Activated CD4-positive, alpha-beta T cell treated with anti-CD3 and anti-CD28 coated beads, Interleukin-2, amount 50 U/mL, for 1 hour (primary cell): ENCODE measurements at places on chromosomes 4 and X.

DNA sequence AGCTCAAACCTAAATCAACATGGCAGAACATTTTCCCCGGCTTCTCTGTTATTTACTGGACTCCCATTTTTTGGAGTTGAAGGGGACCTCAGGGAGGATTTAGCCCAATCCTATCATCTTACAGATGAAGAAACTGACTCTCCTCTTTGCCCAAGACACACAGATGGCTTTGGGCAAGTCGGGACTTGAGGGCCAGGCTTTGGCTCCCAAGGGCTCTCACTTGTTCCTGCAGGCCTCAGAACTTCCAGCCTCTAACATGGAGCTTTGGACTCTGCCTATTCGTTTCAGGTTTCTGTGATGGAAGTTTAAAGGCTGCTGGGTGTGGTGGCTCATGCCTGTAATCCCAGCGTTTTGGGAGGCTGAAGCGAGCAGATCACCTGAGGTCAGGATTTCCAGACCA is 59.5 kb downstream of the RHOH start:
- DNase-seq: no peak

GRCh38 chr4:13783800-13784411 is 156.4 kb upstream of the BOD1L1 start:
- no peak for DNase-seq

GRCh38 chr4:152454398-152455011 is 81.4 kb downstream of the FBXW7 start:
- DNase-seq: no peak

DNA sequence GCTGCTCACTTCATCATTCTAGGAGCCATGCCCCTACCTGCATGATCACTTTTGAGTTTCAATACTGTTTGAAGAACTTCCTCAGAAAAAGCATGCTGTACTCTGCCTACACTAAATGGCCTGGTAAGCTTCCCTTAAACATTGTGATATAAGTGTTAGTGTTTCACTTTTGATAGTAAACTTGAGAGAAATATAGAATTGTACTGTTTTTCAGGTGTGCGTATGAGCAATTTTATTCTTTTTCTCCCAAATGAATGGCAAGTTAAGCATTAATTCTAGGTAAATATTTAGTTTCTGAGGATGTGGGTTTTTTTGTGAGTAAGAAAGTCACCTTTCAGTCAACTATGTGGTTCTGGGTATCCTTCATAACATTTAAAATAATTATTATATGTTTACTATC is 484.5 kb downstream of the IL15 start:
- no peak for DNase-seq

- DNase-seq: no peak
Observed at GRCh38 chrX:101206471-101206870, 13.1 kb upstream of the DRP2 start.

DNA sequence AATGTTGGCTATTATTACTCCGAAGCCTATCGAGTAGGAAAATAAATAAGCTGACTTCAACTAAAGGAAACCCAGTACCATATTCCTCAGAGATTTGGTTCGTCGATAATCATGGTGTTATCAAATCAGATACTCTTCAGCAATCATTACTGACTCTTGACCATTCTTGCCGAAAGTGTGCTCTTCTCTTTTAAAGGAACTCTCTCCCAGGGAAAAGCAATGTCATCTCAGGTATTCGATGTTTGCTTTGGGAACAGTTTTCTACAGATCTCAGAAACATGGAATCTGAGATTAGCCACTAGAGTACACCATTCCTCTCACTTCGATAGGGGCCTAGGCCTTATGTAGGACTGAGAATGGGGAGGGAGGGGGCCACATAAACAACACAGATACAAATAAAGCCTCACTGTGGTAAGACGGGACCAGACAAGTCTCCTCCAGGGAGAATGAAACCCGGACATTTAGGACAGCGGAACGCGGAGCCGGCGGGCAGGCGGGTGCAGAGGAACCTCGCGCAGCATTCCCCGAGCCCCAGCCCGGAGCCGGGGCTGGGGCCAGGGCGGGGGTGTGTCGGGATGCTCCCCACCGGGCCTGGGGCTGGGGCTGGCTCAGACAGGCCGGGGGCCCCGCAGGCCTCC is 581 bp downstream of the DNAJB14 start:
- DNase-seq: peak; percentile 17

GRCh38 chr4:38955957-38956356 is 76.3 kb downstream of the TMEM156 start:
- DNase-seq: no peak

GRCh38 chrX:124433186-124433585 is 86.8 kb downstream of the SH2D1A start:
- DNase-seq: no peak

GRCh38 chr4:147723326-147723725 is 8.6 kb upstream of the ARHGAP10 start:
- no peak for DNase-seq

- DNase-seq: no peak
Observed at GRCh38 chr4:42104521-42104920, 47.9 kb downstream of the BEND4 start.

DNA sequence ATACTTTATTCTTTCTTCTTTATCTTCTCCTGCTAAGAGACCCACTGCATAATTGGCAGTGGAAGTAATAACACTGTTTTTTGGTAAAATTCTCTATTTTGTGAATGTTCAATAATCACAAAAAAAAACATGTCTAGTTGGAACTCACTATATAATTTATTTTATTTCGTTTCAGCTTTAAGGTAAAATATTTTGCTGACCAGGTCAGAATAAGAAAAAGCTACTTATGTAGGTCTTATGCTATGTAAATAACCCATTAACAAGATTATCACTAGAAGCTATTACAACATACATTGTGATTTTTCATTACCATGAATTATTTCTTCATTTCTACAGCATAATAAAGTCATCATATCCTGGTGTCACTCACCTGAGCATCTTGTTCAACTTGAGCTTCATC is 19.3 kb downstream of the ANXA5 start:
- no peak for DNase-seq

- no peak for DNase-seq
Observed at GRCh38 chr4:174279433-174280155, 3.9 kb downstream of the FBXO8 start.

- no peak for DNase-seq
Observed at GRCh38 chr4:138404251-138404650, 162.1 kb upstream of the SLC7A11 start.

- DNase-seq: no peak
Observed at GRCh38 chrX:94041881-94042280, 367.9 kb downstream of the FAM133A start.

- no peak for DNase-seq
Observed at GRCh38 chr4:3788366-3788660, 22.1 kb downstream of the ADRA2C start.

- no peak for DNase-seq
Observed at GRCh38 chr4:185513489-185514181, 21.7 kb downstream of the PDLIM3 start.

- DNase-seq: no peak
Observed at GRCh38 chrX:130933358-130933757, 30.3 kb upstream of the ENOX2 start.

GRCh38 chr4:48596336-48596735 is 106.3 kb downstream of the ZAR1 start:
- no peak for DNase-seq

DNA sequence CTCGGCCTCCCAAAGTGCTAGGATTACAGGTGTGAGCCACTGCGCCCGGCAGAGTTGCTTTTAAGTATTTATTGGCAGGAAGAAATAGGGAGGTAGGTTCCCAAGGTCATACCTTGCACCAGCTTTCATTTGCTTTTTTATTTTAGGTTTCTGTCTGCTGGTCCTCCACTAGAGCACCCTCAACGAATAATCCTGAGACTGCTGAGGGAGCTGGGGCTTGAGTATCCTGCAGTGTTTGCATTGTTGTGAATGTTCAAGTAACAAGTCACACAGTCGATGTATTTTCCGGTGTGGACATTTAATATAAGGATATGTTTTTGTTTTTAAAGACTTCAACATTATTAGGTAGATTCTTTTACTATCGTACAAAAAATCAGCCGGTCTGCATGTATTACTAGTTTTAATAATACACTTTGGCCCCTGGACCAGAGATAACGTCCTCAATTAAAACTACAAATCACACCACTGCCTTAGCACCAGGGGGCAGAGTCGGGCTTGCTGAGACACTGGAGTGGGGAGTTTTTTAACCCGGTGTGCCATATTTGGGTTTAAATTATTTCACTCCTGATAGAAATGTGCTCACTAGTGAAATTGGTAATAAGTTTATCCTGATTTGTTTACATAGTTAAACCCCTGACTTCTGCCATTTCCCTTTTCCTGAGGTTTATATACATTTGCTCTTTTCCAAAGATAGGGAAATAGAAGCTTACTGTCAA is 11.6 kb downstream of the SMIM20 start:
- DNase-seq: peak; percentile 7

GRCh38 chr4:86448871-86449270 is 89.0 kb upstream of the MAPK10 start:
- DNase-seq: no peak

- DNase-seq: no peak
Observed at GRCh38 chr4:3419836-3420605, 21.7 kb upstream of the HGFAC start.

GRCh38 chrX:70774223-70774622 is 134.3 kb downstream of the TEX11 start:
- no peak for DNase-seq

DNA sequence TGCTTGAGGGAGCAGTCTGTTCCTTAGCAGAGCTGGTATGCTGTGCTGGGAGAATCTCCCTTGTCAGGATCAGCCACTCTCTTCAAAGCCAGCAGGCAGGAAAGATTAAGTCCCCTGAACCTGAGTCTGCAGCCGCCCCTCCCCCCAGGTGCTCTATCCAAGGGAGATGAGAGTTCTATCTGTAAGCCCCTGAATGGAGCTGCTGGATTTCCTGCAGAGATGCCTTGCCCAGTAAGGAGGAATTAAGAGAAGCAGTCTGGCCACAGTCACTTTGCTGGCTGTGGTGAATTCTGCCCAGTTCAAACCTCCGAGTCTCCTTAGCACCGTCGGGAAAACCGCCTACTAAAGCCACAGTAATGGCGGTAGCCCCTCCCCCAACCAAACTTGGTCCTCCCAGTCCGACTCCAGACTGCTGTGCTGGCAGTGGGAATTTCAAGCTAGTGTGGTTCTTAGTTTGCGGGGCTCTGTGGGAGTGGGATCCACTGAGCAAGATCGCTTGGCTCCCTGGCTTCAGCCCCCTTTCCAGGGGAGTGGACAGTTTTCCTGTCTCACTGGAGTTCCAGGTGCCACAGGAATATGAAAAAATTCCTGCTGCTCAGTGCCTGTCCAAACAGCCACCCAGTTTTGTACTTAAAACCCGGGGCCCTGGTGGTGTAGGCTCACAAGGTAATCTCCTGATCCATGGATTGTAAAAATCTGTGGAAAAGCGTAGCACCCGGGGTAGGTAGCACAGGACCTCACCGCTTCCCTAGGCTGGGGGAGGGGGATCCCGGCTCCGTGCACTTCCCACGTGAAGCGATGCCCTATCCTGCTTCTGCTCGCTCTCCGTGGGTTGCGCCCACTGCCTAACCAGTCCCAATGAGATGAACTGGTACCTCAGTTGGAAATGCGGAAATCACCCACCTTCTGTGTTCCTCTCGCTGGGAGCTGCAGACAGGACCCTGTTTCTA is 38.0 kb downstream of the RAB28 start:
- DNase-seq: no peak

DNA sequence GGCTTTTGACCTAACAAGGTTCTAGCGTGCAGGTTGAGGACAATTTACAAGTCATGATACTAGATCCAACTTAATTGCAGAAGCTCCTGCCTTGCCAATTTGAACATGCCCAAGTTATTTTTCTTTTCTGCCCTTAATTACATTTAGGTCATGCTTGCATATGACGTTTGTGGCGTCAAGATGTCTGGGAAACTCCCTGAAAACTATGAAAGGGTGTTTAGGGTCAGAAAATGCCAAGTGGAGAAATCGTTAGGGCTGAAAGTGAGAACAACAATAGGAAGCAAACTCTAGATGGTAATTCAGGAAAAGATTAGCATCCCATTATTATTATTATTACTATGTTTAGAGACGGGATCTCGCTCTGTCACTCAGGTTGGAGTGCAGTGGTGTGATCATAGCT is 38.2 kb upstream of the PLAC8 start:
- no peak for DNase-seq

DNA sequence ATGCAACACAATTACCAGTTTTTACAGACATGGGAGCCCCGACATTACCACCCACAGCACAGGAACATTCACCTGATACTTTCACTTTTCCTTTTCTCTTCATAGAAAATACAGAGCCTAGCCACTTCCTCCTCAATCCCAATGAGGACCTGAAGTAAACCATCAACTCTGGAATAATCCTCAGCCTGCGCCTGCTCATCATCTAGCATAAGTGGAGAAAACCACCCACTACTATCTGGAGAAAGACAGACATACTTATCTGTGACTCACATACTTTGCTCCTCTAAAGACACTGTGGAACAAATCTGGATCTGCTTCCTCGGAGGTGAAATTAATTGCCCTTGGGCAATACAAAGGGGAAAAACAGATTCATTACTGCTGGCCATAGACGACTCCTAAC is 47.8 kb downstream of the ZCCHC13 start:
- DNase-seq: no peak

GRCh38 chrX:96683997-96684338 is 674 bp upstream of the DIAPH2 start:
- DNase-seq: no peak

GRCh38 chr4:8710416-8710815 is 117.9 kb downstream of the CPZ start:
- DNase-seq: no peak

DNA sequence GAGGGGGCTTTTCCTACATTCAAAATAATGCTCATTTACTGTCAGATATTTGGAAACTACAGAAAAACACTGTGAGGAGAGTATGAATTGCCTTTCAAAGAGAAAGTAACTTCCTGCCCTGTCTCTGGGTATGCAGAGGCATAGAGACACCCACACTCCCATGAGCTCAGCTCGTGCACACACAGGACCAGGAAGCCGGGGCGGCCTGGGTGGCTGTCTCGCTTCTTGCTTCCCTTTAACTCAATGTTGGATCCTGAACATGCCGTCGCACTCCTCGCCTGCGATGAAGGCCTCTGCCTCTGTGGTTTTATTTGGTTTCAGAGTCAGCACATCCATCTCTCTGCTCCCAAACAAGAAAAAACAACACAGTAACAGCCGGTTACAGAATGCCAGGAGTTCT is 40.1 kb upstream of the GPR78 start:
- peak; percentile 5 for DNase-seq

GRCh38 chr4:109440948-109441347 is 7.3 kb downstream of the SEC24B start:
- DNase-seq: no peak

- DNase-seq: no peak
Observed at GRCh38 chrX:45134775-45135174, 65.9 kb downstream of the DIPK2B start.

DNA sequence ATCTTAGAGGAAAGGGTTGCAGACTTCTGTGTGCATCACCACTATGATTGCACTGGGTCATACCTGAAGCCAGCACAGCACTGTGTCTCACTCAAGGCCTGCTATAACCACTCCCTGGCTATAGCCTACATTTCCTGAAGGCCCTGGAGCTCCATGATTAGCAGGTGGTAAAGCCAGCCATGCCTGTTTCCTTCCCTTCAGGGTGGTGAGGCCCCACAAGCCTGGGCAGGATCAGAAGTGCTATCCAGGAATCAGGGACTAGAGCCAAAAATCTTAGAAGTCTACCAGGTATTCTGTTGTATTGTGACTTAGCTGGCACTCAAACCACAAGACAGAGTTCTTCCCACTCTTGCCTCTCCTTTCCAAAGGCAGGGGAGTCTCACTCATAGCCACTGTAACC is 734.6 kb downstream of the GLUD2 start:
- DNase-seq: no peak
